ENCODE measurements at places on chromosomes 2 and 18. TPM values are rescaled to one million over a fixed set of nuclear protein-coding genes. Genes with fewer than 3 reads are reported as not detected.

- no peak overlapping the region for H3K27ac ChIP-seq
- DNase-seq = no peak
- H3K4me1 ChIP-seq = peaks cover 6% of the 10 kb centered on the region
- no peaks in the 10 kb centered on the region for H3K36me3 ChIP-seq
- H3K4me3 ChIP-seq = no peak overlapping the region
- H3K27me3 ChIP-seq = no peaks in the 10 kb centered on the region
Measured at GRCh38 chr18:5413447-5413846, 117.9 kb upstream of the ZBTB14 start.

DNA sequence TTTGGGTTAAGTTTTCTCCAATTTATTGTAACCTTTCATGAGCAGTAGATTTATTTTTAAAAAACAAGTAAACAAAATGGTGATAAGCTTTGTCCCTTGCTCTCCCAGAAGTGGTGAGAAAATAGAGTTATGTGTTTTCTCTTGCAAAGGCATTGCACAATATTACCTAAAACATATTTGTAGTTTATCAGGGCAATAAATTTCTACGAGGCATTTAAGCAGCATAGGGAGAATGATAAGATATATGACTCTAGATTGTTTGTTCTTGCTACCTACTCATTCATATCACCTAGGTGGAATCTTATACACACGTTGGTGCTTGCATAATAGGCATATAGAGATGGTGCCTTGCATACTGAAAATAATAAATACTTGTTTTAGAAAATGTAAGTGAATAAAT is 201.7 kb downstream of the MYO1B start:
- no peak for DNase-seq
- no peaks in the 10 kb centered on the region for H3K27me3 ChIP-seq
- no peak overlapping the region for H3K4me3 ChIP-seq
- no peaks in the 10 kb centered on the region for H3K4me1 ChIP-seq

- H3K27ac ChIP-seq = no peak overlapping the region
- H3K27me3 ChIP-seq = no peaks in the 10 kb centered on the region
- H3K36me3 ChIP-seq = no peaks in the 10 kb centered on the region
- H3K4me3 ChIP-seq = no peak overlapping the region
- H3K4me1 ChIP-seq = no peaks in the 10 kb centered on the region
Measured at GRCh38 chr18:46688853-46689525, 32.0 kb upstream of the LOXHD1 start.

- no peaks in the 10 kb centered on the region for H3K4me1 ChIP-seq
- no peak for DNase-seq
- H3K27ac ChIP-seq = no peak overlapping the region
- H3K36me3 ChIP-seq = no peaks in the 10 kb centered on the region
- no peak overlapping the region for H3K4me3 ChIP-seq
Measured at GRCh38 chr2:106147665-106148064, 46.4 kb downstream of the UXS1 start.

- peak overlapping the region; percentile 85 for H3K27ac ChIP-seq
- DNase-seq = peak; percentile 56
- H3K4me1 ChIP-seq = peaks cover 27% of the 10 kb centered on the region
- no peaks in the 10 kb centered on the region for H3K36me3 ChIP-seq
Measured at GRCh38 chr18:73896685-73897084, 250.9 kb downstream of the FBXO15 start.

DNA sequence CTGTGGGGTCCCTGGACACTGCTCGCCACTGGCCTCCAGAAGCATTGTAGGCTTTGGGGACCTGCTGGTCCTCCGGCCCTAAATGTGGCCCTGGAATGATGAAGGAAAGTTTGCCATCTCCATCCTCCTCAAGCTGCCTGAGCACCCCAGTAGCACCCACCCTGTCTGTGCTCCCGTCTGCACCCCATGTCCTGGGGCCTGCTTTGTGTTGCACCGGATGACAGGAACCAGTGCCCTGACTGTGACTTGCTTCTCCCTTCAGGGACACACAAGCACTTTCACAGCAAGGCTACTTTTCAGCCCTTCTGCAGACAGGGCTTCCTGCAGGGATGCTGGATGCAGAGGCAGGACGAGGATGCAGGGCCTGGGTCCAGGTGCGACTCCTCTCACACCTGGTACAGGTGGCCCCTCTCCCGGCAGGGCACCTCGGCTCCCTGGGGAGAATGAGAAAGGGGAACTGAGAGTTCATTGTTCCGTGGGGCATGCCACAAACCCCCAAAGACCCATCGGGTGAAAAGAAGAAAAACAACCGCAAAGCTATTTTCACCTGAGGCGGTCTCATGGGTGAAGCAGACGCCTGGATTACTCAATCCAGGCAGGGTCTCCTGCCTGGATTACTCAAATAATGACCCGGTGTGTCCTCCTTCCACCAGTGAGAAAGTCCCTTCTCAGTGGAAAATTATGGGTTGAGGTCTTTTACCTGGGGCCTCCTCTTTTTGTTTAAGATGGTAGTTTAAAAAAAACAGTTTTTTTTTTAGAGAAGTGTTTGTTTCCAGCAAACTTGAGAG is 74.9 kb downstream of the LONRF2 start:
- DNase-seq = peak; percentile 97
- H3K4me1 ChIP-seq = peaks cover 71% of the 10 kb centered on the region
- peak overlapping the region; percentile 85 for H3K27ac ChIP-seq
- no peaks in the 10 kb centered on the region for H3K36me3 ChIP-seq
- H3K4me3 ChIP-seq = peak overlapping the region; percentile 30

GRCh38 chr2:6827566-6828298 is 38.0 kb downstream of the CMPK2 start:
- H3K27me3 ChIP-seq = no peaks in the 10 kb centered on the region
- no peaks in the 10 kb centered on the region for H3K36me3 ChIP-seq
- no peak overlapping the region for H3K4me3 ChIP-seq
- peak overlapping the region; percentile 76 for H3K27ac ChIP-seq
- peaks cover 52% of the 10 kb centered on the region for H3K4me1 ChIP-seq
- peak; percentile 52 for DNase-seq

The IL1RL2 gene
- total RNA-seq = not detected

DNA sequence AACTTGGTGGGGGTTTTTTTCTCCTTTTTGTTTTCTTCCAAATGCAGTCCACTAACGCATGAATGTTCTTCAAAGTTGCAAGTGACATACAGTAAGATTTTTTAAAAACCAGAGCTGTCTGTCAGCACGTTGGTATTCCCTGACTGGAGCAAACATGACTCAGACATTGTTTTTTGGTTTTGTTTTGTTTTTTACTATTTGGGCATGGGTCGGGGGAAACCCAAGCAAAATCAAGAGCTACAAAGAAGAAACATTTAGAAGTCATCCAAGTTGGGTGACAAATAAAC is 726 bp upstream of the CCDC88A start:
- peak overlapping the region; percentile 69 for H3K27ac ChIP-seq
- H3K4me3 ChIP-seq = peak overlapping the region; percentile 83
- H3K4me1 ChIP-seq = peaks cover 39% of the 10 kb centered on the region
- H3K36me3 ChIP-seq = peaks cover 7% of the 10 kb centered on the region

GRCh38 chr2:187499941-187500532 is 52.0 kb upstream of the CALCRL start:
- no peaks in the 10 kb centered on the region for H3K36me3 ChIP-seq
- no peaks in the 10 kb centered on the region for H3K27me3 ChIP-seq
- DNase-seq = peak; percentile 81
- no peaks in the 10 kb centered on the region for H3K4me1 ChIP-seq
- H3K4me3 ChIP-seq = no peak overlapping the region

DNA sequence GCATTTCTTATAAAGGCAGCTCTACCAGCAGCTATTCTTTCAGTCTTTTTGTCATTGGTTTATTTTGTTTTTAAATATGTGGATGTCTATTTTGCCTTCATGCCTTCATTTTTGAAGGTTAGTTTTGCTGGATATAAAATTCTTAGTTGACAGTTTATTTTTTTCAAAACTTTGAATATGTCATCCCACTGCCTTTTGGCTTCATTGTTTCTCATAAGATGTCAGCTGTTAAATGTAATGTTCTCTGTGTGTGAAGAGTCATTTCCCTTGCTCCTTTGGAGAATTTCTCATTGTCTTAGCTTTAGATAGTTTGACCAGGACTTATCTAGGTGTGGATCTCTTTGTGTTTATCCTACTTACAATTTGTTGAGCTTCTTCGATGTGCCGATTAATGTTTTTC is 213.5 kb downstream of the KIAA1328 start:
- H3K4me1 ChIP-seq = peaks cover 14% of the 10 kb centered on the region
- DNase-seq = no peak
- H3K27me3 ChIP-seq = no peaks in the 10 kb centered on the region
- no peak overlapping the region for H3K4me3 ChIP-seq
- H3K36me3 ChIP-seq = no peaks in the 10 kb centered on the region

The NT5C1B gene
- not detected for total RNA-seq

The YIPF4 gene
- total RNA-seq = 18.5 TPM

- no peak overlapping the region for H3K27ac ChIP-seq
- peaks cover 24% of the 10 kb centered on the region for H3K4me1 ChIP-seq
- peak overlapping the region; percentile 67 for H3K4me3 ChIP-seq
- DNase-seq = no peak
Measured at GRCh38 chr2:222306393-222307142, 7.8 kb upstream of the PAX3 start.

GRCh38 chr2:3584076-3584475 is 9.0 kb downstream of the RPS7 start:
- no peak overlapping the region for H3K4me3 ChIP-seq
- H3K4me1 ChIP-seq = peaks cover 5% of the 10 kb centered on the region

GRCh38 chr2:215416656-215417055 is 19.2 kb downstream of the FN1 start:
- no peaks in the 10 kb centered on the region for H3K4me1 ChIP-seq
- DNase-seq = no peak
- no peak overlapping the region for H3K27ac ChIP-seq
- no peaks in the 10 kb centered on the region for H3K27me3 ChIP-seq
- no peaks in the 10 kb centered on the region for H3K36me3 ChIP-seq
- no peak overlapping the region for H3K4me3 ChIP-seq

DNA sequence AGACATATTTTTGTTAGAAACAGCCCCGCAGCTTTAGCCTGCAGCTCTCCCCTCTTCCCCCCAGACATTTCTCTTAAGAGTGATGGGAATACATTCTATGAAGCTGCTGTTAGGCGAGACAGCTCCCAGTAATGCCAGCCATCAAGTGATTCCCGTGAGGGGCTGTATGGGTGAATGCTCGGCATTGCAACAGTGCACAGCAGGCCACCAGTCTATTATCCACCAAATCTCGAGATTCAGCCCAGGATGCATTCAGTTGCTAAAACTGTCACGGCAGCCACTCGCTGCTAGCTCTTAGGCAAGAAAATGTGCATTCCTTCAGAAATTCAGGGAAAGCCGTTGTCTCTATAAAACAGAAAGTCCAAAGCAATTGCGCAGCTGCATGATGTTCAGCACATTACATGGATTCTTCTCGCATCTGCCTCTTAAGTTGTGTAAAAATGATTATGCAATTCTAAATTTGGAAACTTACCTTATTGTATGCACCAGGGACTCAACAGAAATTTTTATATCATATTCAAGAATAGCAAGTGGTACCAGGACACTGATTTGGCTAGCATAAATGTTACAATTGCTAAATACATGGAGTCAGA is 211.3 kb upstream of the ARL4C start:
- no peaks in the 10 kb centered on the region for H3K4me1 ChIP-seq
- H3K27ac ChIP-seq = no peak overlapping the region
- H3K4me3 ChIP-seq = no peak overlapping the region

DNA sequence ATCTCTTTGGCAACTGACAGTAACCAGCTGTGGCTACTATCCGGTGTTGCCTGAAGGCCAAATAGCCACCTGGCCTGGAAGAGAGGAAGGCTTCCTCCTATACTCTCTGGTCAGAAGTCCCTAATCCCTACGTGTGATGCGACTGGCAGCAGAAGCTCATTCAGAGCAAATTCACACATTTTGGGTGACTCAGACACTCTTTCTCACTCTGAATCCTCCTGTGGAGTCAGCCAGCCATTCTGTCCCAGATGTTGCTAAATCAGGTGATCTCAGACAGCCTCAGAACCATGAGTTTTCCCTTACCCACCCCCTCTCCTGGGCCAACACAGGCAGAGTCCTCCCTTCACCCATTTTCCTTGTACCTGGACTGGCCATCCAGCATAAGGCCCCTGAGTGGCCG is 34.7 kb downstream of the CFAP53 start:
- no peaks in the 10 kb centered on the region for H3K36me3 ChIP-seq
- H3K4me1 ChIP-seq = no peaks in the 10 kb centered on the region
- DNase-seq = no peak
- H3K27me3 ChIP-seq = no peaks in the 10 kb centered on the region
- no peak overlapping the region for H3K4me3 ChIP-seq

- H3K4me3 ChIP-seq = no peak overlapping the region
- H3K4me1 ChIP-seq = no peaks in the 10 kb centered on the region
- no peaks in the 10 kb centered on the region for H3K27me3 ChIP-seq
- no peak for DNase-seq
- H3K36me3 ChIP-seq = no peaks in the 10 kb centered on the region
- H3K27ac ChIP-seq = no peak overlapping the region
Measured at GRCh38 chr2:36458106-36458505, 102.5 kb downstream of the CRIM1 start.

DNA sequence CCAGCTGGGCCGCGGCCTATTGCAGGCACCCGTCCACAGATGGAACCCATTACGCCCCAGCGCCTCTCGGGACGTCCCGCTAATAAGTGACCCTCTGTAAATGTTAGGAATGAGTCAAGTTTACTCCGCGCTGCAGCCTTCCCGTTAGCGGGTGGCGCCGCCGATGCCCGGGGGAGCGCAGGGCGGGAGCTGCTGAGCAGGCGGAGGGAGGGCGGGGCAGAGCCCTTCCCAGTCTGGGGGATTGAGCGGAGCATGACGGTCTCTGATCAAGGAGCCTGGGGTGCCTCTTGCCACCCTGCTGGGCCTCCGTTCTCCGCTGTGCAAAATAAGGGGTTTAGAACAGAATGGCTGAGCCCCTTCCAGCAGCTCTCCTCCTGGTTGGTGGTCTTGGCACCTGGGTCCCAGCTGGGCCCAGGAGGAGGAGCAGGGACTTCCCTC is 10.5 kb downstream of the CROCC2 start:
- H3K27ac ChIP-seq = no peak overlapping the region
- peak; percentile 59 for DNase-seq
- peaks cover 8% of the 10 kb centered on the region for H3K4me1 ChIP-seq
- no peaks in the 10 kb centered on the region for H3K27me3 ChIP-seq
- no peaks in the 10 kb centered on the region for H3K36me3 ChIP-seq
- H3K4me3 ChIP-seq = no peak overlapping the region

DNA sequence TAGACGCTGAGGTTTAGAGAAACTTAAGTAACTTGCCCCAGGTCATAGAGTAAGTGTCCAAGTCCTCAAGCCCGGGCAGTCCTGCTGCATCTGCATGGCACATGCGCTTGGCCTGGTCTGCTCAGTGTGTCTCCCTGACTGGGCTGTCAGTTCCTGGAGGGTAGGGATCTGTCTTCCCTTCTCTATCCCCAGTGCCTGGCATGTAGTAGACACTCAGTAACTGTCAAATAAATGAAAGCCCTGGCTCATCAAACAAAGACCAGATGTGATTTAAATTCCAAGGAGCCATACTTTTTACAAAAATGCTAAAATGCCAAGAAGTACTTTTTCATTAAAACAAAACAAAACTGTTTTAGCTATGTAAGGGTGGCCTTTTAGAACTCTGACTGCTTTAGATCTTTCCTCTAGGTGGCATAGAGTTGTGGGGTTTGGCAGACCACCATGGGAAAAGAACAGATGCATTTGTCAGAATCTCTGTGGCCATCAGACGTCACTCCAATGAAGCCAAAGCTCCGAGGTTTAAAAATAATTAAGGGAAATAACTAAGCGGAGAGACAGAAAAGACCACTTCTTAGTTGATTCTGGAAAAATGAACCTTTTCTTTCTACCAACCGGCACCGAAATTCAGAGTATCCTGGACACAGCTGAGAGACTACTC is 34.0 kb downstream of the EPAS1 start:
- no peak overlapping the region for H3K4me3 ChIP-seq
- H3K4me1 ChIP-seq = no peaks in the 10 kb centered on the region
- no peak overlapping the region for H3K27ac ChIP-seq
- H3K36me3 ChIP-seq = no peaks in the 10 kb centered on the region

The NETO1 gene
- not detected for total RNA-seq

Data from Karpas-422 (cell line).